ENCODE measurements at places on chromosomes 1 and 21.

DNA sequence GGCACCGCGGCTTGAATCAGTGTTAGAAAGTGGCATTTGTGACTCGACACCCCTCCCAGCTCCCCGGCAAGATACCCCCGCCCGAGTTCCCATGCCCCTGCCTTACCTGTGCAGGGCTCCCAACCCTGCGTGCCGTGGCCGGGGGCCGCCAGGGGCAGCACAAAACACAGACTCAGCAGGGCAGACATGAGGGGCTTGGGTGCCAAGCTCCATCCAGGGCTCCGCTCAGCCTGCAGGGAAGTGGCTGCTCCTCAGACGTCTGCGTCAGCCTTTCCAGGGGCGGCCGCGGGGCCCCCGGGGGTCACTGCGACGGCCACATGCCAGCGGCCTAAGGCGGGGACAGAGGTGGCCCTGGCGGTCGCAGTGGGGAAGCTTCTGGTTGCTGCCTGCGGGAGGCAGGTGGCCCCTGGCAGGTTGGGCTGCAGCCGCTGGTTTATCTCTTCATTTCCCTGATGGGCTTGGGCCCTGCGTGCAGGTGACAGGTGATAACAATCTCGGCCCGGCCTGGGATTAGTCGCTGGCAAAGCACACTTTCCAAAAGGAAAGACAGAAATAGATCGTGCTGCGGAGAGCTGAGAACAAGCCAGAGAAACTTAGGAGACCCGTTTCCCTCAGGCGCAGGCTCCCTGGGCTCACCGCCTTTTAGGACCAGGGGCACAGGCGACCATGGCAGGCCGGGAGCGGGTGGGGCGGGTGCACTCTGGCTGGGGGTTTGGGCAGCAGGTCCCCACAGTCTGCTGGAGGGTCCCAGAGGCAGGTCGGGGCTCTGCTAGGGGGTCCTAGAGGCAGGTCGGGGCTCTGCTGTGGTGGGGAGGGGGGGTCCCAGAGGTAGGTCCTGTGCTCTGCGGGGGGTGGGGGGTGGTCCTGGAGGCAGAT lies at the start of gene TSPEAR:
TSPEAR (minus strand) TSS at position 246 of the 876 bp plus-strand sequence; CDS start at position 188, 58 bp downstream.
- DNase-seq: peak; percentile 20

- DNase-seq: no peak
Measured at GRCh38 chr1:44326821-44327465, 28.1 kb downstream of the ERI3 start.

DNA sequence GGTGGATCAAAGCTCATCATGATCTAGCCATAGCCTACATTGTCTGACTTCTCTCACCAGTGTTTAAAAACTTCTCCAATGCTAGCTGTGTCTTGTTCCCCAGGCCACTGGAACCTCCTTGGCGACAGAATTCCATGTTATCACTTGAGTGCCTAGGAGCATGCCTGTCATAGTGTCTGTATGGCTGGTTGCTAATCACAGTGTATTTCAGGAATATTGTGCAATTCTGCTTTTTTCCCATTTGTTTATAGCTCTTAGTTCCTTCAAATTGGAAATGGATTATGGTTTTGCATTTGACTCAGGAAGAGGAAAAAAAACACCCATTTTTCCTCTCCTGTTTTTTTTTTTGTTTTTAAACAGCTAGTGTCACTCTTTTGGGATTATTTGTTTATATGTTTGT lies 25.5 kb downstream of the ROR1 start:
- no peak for DNase-seq

GRCh38 chr1:207817778-207818751 lies 66.2 kb downstream of the CD46 start:
- no peak for DNase-seq

GRCh38 chr21:42703136-42703908 lies 49.9 kb downstream of the PDE9A start:
- no peak for DNase-seq

DNA sequence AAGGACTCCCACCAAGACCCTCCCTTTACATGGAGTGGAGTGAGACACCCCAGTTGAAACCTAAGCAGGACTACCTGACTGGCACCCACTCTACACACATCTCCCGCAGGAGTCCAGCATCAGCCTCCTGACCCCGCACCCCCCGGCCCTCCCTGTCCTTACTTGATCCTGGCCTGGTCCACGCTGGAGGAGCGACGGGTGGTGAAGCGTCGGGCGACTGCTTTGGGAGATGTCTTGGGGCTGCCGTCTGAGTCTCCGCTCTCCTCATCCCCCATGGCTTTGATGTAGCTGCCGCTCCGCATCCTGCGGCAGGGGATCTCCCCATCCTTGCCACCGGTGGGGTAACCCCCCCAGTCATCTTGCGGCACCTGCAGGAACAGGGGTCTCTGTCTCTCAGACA lies 29.5 kb downstream of the DLGAP3 start:
- no peak for DNase-seq

GRCh38 chr1:56527548-56528302 lies 51.6 kb downstream of the PLPP3 start:
- no peak for DNase-seq

DNA sequence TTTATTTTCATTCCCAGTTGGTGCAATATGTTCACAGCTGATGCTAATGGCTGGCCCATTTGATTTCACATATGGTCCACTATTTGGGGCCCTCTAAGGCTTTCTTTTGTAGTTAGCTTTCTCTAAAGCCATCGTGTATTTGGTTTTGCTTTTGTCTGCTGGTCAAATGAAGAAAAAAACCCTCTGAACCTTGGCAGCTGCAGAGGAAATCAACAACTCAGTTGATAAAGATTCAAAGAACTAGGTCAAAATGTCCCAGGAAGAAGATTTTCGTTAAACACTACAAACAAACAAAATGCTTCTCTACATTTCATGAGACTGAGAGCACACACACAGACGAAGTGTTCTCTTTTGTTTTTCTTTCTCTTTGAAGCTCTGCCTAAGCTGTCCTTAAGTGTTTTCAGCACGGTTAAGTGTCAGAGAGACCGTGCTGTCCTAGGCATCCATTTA lies 655.0 kb downstream of the RWDD3 start:
- DNase-seq: no peak

DNA sequence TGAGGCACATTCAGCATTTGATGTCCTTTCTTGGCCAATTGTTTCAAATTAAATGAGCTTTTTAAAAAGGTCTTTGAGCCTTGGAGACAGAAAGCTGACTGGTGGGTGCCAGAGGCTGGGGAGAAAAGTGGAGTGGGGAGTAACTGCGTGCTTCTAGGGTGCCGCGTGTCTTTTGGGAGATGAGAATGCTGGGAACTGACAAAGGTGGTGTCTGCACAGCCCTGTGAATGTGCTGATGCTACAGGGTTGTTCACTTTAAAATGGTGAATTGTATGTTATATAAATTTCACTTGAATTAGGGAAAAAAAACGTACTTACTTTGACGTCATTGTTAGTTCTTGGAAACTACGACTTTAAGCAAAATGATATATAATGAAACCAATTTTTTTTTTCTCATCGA lies 8.1 kb upstream of the TFF1 start:
- DNase-seq: no peak

DNA sequence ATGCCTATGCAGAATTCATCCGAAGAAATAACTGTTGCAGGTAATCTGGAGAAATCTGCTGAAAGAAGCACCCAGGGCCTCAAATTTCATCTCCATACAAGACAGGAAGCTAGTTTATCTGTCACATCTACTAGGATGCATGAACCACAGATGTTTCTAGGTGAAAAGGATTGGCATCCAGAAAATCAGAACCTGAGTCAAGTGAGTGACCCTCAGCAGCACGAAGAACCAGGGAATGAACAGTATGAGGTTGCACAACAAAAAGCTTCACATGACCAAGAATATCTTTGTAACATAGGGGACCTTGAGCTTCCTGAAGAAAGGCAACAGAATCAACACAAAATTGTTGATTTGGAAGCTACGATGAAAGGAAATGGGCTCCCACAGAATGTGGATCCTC lies 24.0 kb upstream of the PLEKHM2 start:
- DNase-seq: no peak

DNA sequence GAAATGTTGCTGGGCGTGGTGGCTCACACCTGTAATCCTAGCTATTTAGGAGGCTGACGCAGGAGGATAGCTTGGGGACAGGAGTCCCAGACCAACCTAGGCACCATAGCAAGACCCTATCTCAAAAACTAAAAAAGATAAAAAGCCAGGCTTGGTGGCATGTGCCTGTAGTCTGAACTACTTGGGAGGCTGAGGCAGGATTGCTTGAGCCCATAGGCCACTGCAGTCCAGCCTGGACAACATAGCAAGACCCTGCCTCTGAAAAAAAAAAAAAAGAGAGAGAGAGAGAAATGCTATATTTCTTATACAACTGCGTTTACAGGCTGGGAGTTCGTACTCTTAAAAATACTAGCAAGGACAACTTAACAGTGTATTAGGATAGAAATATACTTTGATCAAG lies 46.2 kb upstream of the SPOCD1 start:
- no peak for DNase-seq

GRCh38 chr1:116836099-116836498 lies 73.6 kb upstream of the PTGFRN start:
- no peak for DNase-seq

DNA sequence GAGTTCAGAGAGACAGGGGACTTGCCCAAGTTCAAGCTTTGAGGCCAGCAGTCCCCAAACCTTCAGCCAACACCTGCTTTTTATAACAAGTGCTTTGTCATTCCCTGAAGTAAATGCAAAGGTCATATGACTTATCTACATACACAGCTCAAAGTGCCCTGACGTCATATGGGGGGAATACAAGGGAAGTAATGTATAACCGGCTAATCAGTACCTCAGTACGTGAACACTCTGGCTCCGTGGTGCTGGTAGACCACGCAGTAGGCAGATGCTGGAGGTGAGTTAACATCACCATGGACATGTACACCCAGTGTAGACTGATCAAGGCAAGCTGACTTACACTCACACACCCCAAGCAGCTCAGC lies 60.0 kb downstream of the BACE2 start:
- DNase-seq: no peak

- no peak for DNase-seq
Measured at GRCh38 chr1:226211181-226211821, 12.2 kb upstream of the MIXL1 start.

DNA sequence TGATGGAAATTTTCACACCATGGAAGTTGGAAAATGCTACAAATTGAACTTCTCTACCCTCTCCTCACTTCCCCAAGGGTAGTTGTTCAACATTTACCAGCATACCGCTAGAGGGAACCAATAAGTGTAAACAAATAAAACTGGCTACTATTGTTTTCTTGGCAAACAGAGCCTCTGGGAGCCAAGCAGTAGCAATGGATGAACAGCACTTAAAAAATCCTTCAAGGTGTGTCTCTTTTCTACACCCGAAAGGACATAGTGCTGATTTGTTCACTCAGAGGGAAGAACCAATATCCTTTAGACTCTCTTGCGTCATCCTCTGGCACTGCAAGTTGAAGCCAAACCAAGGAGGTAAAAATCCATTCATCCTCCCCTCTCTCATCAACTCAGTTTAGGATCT lies 161.5 kb downstream of the TBX15 start:
- no peak for DNase-seq

- DNase-seq: peak; percentile 44
Measured at GRCh38 chr21:42830456-42831455, 48.6 kb downstream of the WDR4 start.

DNA sequence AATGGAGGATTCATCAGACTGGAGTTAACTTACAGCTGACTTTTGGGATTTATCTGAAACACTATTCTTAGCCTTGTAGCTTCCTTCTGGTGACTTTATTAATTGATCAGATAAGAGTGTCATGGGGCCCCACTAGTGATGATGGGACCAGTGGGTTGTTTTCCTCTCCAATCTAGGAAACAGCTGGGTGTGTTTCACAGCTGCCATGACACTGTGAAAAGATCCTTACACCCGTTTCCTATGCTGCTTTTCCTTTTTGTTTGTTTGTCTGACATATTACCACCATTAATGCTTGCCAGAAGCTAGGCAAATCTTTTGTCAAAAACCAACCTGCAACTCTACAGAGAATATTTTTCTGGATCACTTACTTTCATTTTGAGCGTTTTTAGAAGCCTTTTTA lies 86.2 kb downstream of the ZBTB18 start:
- DNase-seq: no peak

- no peak for DNase-seq
Measured at GRCh38 chr1:245528258-245528635, 373.5 kb downstream of the KIF26B start.

- DNase-seq: no peak
Measured at GRCh38 chr1:55500601-55501000, 285.4 kb upstream of the USP24 start.

DNA sequence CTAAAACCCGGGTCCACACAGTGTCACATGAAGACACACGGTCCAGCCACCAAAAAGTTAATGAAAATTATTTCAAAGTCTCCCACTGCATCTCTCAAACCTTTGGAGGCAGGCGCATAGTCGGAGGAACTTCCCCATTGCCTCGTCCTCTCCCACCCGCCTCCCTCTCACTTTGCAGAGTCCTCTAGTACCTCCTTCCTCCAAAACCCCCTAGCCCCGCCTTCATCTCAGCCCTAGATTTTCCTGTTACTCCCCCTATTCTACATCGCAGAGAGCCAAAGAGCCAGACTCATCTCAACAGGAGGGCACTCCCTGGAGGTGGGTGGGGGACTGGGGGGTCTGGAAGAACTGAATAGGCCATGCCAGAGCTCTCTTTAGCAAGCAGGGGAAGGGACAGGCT lies 79.3 kb downstream of the DISP3 start:
- DNase-seq: no peak

DNA sequence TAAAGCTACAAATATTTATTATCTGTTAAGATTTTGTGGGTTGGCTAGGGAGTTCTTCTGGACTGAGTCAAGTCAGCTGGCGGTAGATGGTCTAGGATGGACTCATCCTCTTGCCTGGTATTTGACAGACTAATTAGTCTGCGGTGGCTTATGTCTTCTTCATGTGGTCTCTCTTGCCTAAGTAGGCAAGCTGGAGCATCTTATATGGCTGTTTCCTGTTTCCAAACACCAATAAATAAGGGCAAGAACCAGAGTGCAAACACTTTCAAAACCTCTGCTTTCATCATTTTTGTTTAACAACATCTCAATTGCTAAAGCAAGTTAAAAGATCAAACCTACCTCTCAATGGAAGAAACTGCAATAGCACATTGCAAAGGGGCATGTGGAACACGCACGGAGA lies 484.8 kb downstream of the PTPRC start:
- no peak for DNase-seq

- no peak for DNase-seq
Measured at GRCh38 chr1:99007366-99007765, 2.7 kb upstream of the PLPPR5 start.

- DNase-seq: no peak
Measured at GRCh38 chr1:154835531-154836324, 34.4 kb downstream of the KCNN3 start.

Data from activated naive CD4-positive, alpha-beta T cell treated with anti-CD3 and anti-CD28 coated beads, Interleukin-2, amount 10 ng/mL, durations not matched to agents 7 days and 5 days (primary cell).